ENCODE measurements at places on chromosomes 7 and 10.

DNA sequence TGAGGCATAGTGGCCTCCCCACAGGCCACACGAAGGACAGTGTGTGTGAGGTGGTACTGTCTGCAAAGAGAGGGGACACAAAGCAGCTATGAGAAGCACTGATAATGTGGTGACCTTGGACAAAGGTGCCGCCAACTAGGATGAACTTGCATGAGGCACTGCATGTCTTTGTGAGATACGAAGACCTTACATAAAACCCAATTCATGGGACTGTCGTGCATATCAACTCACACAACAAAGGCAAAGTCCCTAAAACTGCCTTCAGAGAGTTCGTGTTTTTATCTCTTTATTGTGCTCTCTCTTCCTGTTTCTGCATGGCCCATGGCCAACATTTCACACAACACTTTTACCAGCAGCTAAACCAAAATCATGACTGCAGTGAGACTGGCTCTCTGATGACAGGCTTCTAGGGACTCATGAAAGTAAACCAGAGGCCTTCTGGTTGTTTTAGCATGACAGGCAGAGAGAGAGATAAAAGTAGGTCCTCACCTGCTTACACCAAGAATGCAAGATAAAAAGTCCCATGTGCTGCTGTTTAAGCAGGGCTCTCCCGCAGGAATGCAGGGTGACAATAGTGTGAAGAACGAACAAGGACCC is 347.8 kb downstream of the ELMO1 start:
- DNase-seq, result no peak

DNA sequence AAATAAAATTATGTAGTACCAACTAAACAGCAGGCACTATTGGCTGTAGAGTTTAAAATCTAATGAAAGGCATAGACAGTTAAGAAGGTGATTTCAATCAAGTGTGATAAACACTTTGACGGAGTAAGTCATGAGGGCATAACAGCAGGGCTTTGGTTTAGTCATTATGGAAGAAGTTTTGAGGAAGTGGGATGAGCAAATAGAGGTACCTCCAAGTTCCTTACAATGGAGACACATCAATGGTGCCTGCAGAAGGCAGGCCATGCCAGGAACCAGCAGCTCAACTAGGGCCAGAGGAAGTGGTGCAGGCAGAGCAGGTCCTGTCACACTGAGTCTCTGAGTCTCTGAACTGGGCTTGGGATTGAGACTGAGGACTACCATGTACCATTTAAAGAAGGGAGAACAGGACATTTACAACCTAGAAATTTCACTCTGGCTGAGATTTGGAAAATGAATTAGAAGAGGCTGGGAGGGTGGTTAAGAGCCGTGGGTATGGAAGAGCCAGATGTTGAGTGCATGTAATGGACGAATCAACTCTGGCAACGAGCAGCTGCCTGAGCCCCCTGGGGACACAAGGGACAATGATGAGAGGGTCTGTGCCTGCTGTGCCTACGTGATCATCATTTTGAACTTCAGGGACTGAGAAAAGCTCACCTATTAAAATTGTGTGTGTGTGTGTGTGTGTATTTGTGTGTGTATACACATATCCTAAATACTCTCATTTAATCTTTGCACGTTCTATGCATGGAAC is 208.7 kb upstream of the POM121L12 start:
- DNase-seq, result no peak

GRCh38 chr7:7819442-7820247 is 101.2 kb upstream of the RPA3 start:
- no peak for DNase-seq

GRCh38 chr7:47902013-47902412 is 46.3 kb downstream of the PKD1L1 start:
- no peak for DNase-seq

DNA sequence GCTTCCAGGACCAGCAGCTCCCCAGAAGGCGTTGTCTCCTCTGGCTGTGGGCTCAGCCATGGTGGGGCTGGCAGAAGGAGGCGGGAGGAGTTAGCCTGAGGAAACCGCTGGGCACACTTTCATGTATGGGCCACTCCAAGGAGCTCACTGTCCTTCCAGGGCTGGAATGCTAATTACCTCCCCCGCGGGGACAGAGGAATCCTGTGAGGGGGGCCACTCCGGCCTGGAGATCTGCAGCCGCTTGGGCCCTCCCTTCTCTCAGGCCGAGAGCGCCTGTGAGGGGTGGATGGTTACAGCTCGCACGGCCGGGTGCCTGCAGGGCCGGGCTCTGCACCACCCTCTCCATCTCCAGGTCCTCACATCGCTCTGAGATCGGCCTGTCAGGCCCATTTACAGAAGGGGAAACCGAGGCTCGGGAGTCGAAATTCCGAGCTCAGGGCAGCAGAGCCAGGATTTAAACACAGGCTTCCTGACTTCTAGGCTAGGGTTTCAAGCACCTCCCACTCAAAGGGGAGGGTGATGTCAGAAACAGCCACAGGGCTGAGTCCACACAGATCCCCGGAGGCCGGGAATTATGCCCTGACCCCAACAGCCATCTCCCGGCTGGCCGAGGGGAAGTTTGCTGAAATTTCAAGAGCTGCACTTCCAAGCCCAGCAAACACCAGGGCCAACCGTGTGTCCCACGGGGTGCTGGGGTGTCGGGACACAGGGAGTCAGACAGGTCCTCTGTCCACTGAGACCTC is 59.1 kb downstream of the PDGFA start:
- DNase-seq, result no peak

GRCh38 chr7:158525648-158526484 is 61.8 kb downstream of the PTPRN2 start:
- DNase-seq, result no peak

DNA sequence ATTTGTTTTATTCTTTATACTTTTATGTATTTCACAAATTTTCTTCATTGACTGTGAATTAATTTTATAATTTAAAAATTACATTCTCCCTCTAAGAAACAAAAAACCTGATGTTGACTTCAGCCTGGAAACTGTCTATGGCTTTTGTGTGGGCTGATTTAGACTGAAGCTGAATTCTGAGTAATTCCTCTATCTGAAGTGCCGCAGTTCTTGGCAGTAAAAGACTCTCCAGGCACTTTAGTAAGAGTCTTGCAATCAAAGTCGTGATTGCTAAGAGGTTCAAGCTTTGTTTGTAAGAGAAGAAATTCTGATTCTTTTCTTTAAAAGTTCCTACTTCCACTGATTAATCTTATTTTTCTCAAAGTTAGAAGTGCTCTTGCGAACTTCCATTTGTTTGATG is 3.4 kb upstream of the CEP41 start:
- DNase-seq, result no peak

DNA sequence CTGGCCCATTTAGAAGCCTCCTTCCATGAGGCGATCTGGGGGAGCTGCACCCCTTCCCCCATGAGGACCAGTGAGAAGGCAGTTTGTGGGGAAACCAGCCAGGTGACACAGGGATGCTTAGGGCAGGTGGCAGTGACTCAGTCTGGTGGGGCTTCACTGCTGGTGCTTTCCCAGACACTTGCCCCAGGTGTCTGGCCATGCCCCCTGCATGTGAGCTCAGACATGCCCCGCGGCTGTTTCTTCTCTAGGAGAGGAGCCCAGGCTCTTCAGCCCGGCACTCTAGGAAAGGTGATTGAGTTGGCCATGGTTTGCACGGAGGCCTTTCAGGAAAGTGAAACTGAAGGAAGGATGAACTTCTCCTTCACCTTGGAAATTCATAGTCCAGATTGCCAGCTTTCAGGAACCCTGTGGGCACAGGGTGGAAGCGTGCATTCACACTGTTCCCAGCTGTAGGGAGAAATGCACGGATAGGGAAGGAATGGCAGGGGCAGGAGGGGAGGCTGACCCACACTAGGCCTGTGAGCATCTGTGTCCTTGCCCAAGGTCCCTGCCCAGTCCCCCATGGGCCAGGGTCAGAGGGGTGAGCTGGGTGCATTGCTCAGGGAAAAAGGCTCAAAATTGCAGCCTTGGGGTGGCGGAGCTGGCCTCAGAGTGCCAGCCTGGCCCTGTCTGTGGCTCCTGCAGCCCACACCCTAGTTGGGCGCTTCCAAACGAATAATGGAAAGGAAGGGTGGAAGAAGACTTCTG is 359.1 kb downstream of the GLRX3 start:
- DNase-seq, result no peak

DNA sequence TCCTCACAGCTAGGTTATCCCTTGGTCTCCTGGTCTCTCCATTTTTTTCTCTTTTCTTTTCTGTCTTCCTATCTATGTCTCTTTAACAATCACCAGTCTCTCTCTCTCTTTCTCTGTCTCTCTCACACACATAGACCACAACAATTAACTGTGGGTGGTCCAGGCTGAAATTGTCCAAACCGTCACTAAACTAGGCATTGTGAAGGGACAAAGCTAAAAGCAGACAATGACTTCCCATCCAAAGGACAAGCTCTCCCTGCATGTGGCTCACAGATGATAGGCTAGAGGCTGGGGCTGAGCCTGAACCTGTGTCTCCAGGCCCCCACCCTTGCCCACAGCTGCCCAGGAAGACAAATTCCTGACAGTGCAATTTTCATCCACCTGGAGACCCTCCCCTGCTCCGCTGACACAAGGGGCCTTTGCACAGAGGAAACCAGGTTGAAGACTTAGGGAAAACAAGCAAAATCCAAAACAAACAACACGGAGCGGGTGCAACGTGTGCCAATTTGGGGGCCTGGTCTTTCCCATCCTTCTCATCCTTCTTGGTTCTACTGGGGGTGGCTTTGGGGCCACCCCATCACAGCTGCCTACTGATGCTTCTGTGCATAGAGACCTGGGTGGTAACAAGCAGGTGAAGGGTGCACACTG is 755.4 kb downstream of the GRID1 start:
- DNase-seq, result no peak

All from iPS DF 6.9 (cell line).